ENCODE measurements at places on chromosomes 5 and 9. TPM values are rescaled to one million over a fixed set of nuclear protein-coding genes. Genes with fewer than 3 reads are reported as not detected.

The RLN1 gene
- 1.3 TPM for total RNA-seq

The BTNL8 gene
- total RNA-seq = not detected

The PCDHGB1 gene
- 0.29 TPM for total RNA-seq

The CDH6 gene
- 34.9 TPM for total RNA-seq

The PDE6A gene
- total RNA-seq = not detected

DNA sequence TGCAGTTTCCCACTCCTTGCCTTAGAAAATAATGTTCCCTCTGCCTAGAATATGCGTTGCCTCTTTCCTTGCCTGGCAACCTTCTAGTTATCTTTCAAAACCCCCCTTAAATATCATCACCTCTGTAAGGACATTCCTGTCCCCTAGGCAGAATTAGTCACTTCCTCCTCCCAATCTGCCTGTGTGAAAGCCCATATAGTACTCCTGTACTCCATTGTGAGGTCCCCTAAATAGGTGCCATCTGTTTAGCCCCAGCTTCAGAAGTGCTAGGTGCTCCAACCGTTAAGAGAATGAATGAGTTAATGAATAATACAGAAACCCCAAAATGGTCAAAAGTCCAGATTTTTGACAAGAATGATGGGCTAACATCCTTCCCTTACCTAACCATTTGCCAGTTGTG is 181.4 kb downstream of the GDNF start:
- DNase-seq = no peak

GRCh38 chr9:135583688-135584011 is 22.1 kb downstream of the PAEP start:
- no peak for DNase-seq

- DNase-seq = no peak
These were observed 827.2 kb downstream of the MTRR start for GRCh38 chr5:8695902-8696845.

DNA sequence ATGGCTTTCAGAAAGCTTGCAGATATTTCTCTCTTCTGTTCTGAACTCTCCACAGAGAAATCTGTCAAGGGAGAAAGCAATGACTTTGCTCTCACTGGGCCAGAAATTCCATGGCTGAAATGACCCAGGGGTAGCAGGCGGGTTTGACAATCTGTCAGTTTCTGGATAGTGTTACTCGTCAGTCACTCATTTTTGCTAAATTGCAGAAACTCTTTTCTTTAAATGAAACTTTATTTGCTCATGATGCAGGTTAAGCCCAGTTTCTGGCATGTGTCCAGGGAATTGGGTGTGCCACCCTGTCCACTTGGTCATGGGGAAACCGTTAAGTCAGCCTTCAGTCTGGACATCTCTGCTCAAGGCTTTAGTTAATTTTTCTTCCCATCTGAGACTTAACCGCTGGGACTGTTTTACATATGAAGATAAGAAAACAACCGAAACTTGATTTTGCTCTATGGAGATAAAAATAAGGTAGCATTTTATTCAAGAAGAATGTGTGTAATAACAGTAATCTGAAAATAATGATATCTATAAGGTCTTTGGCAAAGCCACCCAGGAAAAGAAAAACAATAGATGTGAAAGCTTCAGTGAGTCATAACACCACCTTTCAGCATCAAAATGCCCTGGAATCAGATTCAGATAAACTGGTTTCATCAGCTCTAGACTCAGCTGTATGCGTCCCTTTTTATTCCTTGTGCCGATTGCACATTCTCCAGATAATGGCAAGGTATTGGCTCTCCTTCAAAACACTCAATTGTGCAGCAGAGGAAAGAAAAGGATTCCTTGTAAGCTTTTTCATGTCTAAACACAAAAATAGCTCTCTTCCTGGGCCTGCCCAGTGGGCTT is 308.3 kb downstream of the ZSWIM6 start:
- no peak for DNase-seq

- no peak for DNase-seq
These were observed 3.0 kb downstream of the MTMR12 start for GRCh38 chr5:32309761-32310160.

DNA sequence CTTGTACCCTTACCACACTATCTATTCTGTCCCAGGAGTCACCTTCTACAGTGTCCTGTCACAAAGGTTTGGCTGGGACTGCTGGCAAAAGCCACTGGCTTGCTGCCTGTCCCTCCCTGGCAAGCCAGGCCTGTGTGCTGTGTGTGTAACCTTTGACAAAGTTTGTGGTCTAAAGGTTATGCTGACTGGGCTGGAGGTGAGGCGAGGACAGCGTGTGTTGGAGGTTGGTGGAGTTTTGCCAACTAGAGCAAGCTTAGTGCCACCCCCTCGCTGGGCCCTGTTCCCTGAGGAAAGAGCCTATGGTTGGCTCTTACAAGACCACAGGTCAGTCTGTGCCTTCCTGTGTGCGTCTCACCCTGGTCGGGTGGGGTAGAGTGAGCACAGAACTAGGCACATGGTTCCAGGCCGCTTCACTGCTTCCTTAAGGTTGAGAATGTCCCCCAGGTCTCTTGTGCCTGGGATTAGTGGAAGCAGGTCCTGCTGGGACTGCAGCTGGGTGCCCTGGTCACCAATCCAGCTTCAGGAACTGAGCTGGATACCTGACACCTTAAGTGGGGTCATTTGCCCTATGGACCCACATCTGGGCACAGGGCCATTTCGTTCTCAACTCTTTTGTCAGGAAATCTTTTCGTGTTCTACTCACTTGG is 152.2 kb downstream of the GADD45G start:
- DNase-seq = no peak

DNA sequence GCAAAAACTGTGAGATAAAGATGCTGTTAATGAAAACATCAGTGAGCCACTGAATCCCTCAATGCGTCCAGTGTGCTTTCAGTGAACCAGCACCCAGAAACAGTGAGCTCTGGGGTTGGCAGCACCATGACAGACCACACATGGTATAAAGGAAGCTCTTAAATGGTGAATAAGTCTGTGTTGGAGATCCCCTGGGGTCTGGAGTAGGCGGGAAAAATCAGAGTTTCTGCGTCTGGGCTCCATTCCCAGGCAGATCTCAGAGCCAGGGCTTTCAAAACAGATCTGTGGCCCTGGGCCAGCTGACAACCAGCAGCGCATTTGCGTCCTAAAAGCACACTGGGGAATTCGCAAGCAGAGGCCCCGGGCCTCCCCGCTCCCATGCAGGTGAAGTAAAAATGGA is 233.5 kb downstream of the FRMD3 start:
- no peak for DNase-seq

- DNase-seq = no peak
These were observed 2.7 kb downstream of the TSLP start for GRCh38 chr5:111074244-111074643.

DNA sequence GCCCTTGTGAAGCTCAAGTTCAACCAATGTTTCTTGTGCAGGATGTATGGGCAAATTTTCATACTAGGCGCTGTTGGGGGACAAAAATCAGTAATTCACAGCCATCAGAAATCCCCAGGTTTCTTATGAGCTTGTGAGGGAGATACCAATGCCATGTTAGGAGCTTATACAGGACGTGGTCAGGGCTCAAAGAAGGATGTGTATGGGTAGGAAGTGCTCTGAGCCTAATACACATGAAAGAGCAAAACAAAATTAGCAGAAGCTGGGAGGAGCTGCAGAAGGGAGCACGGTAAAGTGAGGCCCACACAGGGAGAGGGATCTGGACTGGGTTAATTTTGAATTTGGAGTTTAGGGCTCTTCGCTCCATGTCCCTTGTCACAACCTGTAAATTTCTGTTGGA is 114.6 kb upstream of the MAP3K1 start:
- DNase-seq = no peak

DNA sequence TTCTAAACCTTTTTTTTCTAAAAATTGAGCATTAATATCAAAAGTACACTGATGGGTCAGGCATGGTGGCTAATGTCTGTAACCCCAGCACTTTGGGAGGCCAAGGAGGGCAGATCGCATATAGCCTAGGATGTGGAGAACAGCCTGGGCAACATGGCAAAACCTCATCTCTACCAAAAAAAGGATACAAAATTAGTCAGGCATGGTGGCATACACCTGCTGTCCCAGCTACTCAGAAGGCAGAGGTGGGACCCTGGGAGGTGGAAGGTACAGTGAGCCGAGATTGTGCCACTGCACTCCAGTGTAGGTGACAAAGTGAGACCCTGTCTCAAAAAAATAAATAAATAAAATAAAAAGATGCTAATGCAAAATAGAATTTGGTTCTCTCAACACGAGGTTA is 49.4 kb downstream of the RAPGEF1 start:
- no peak for DNase-seq

DNA sequence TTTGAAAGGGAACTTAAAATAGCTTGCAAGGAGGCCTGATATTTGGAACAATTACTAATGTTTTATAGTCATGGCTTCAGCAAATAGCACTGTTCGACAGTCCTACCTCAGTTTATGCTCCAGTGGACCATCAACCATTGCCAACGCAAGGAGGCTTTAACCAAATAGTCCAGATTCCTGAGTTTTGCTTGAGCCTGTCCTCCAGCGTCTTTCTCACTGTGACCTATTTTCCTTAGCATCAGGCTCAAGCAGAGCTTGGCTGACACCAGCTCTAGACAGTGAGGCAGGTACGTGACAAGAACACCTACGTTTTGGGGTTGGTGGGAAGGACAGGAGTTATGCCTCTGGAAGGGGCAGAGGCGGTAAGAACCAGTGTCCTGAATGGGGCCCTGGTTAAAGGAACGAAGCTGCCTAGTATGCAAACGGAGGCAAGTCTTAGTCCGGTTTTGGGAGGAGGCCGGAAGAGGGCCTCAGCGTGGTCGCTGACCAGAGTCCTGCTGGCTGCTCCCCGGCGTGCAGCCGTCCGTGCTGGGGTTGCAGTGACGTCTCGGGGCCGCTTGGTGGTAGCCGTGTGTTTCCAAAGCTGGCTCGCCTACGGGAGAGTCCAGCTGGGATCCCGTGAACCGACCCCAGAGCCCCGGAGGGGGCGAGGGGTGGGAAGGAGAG is 998 bp upstream of the FGF18 start:
- DNase-seq = no peak

Measured in epithelial cell of proximal tubule (primary cell).